SW480 (cell line): ENCODE measurements at places on chromosomes 3 and 15.

GRCh38 chr3:188554404-188554803 lies 400.4 kb downstream of the LPP start:
- no peak for DNase-seq

DNA sequence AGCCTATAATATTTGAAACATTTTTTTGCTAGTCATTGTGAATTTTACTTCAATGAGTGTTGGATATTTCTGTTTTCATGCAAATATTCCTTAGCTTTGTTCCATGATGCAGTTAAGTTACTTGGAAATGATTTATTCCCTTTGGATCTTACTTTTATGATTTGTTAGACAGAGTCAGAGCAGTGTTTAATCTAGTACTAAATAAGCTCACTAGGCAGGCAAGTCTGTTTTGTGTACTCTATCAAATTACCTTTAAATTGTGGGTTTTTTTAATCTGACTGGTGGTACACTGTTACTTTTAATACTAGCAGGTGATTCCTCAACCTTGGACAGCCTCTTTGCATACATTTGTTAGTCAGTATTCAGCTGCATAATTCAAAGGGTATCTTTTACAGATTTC lies 173.3 kb upstream of the MBNL1 start:
- no peak for DNase-seq

GRCh38 chr3:48634661-48635221 lies 520 bp downstream of the SLC26A6 start:
- DNase-seq, result peak; percentile 44

DNA sequence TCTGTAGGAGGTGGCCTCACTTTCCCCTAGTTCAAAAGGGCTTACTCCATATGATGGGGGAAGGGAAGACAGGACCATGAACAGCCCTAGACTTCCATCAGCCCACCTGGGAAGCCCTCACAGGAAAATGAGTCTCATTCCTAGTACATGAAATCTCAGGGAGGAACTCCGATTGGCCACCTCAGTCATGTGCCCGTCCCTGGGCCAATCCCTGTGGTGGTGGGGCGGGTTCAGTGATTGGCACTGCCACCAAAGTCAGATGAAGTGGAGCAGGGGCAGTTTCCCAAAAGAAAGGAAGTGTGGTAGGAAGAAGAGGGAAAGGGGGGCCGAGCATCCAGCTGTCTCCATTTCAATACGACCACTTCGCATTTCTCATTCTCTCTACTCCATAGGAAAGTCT lies 25.9 kb upstream of the GP9 start:
- peak; percentile 25 for DNase-seq

- no peak for DNase-seq
Observed at GRCh38 chr3:16400106-16400931, 113.2 kb downstream of the RFTN1 start.

DNA sequence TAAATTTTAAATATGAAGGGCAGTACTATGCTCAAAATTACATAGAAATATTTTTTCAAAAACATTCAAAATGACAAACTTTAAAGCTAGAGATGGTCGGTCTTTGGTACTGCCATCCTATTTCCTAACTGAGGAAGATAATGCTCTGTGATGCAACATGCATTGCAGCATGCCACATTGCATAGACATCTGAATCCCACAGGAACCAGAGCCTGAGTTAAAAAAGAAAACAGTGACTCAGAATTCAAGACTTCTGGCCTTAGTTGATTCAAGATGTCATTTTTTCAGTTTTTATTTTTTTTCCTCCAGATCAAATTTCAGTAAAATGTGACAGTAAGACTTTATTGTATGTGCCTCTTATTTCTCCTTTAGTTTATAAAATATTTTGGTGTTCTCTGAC lies 33.1 kb downstream of the TP63 start:
- DNase-seq, result no peak

DNA sequence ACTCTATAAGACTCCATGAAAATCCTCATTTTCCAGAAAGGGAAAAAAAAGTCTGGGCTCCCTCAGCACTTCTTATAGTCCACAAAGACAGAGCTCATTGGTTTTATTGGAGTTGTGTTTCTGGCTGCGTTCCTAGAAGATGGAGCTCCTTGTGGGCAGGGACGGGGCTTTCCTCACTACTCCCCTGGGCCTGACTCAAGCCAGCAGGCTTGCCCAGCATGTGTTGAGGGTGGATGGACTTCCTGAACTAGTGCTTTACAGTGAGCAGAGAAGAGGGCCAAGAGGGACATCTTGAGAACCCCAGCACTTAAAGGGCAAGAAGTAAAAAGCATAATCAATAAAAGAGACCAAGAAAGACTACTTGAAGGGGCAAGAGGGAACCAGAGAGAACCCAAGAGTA lies 43.2 kb upstream of the EPHB1 start:
- no peak for DNase-seq

DNA sequence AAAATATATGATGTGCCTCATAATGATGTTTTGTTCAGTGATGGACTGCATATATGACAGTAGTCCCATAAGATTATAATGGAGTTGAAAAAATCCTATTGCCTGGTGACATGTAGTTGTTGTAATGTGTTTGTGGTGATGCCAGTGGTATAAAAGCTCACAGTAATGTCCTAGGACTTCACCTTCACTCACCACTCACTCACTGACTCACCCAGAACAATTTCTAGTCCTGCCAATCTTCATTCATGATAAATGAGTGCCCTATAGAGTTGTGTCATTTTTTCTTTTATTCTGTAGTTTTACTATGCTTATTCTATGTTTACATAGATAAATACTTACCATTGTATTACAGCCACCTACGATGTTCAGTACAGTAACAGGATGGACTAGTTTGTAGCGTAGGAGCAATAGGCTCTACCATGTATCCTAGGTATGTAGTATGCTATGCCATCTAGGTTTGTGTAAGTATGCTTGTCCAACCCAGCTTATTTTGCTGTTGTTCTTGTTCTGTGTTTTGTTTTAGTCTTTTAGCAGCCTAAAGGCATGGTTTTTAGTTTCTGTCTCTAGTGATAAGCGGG lies 88.5 kb upstream of the LRRFIP2 start:
- no peak for DNase-seq

- DNase-seq, result no peak
Observed at GRCh38 chr3:34196914-34197313, 398.5 kb downstream of the PDCD6IP start.

GRCh38 chr3:11907667-11908660 lies 61.3 kb upstream of the TAMM41 start:
- no peak for DNase-seq

GRCh38 chr15:98876451-98877369 lies 130.9 kb downstream of the PGPEP1L start:
- no peak for DNase-seq

DNA sequence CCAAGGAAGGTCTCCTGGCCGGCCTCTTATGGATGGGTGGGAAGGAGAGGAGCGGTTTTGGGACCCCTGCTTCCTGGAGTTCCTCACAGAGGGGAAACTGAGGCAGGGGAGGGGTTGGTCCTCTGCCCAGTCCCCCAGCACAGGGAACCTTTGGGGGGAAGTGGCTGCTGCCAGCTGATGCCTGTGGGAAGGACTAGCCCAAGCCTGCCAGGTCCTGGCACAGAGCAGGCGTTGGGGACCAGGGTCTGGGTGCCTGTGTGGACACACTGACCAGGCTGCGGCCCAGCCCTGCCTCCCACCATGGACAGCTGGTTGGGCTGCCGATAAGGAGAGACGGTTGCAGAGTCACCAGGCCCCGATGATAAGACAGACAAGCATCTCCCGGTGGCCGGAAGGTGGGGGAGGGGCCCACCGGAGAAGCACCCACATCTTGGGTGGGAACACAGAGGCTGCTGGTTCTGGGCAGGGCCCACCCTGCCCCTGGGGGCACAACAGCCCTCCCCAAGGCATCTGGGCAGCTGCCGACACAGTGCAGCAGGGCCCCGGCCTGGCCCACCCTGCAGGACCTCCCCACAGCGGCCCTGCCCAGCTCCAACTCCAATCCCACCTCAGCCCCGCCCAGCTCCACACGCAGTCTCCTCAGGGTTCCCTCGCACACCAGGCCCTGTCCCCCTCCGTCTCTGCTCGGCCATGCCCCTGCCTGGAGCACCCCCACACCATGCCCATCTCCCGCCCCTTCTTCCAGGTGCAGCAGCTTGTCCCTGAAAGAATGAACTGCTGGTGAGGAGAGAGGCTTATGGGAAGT lies 50.7 kb downstream of the DNAJB8 start:
- DNase-seq, result peak; percentile 67

DNA sequence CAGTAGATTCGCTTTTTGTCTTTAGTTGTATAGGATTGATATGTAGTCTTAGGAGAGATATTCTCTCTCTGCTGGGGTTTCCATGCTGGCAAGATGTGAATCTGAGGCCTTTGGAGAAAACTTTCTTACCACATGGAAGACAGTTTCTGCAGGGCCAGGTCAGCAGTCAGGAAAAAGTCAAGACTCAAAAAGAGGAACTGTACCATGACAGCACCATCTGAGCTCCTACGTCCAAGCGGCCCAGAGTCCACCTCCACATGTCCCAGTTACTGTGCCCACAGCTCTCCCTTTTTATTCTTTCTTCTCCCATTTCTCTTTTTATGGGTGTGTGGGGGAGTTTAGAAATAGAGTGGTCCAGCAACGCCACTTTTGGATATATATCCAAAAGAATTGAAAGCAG lies 172.0 kb downstream of the MTHFS start:
- no peak for DNase-seq

GRCh38 chr3:174636451-174636850 lies 222.7 kb upstream of the NAALADL2 start:
- no peak for DNase-seq
